ENCODE measurements at places on chromosomes 16 and 17.

- DNase-seq: no peak
These were observed 3.0 kb downstream of the HEATR9 start for GRCh38 chr17:35865412-35866340.

DNA sequence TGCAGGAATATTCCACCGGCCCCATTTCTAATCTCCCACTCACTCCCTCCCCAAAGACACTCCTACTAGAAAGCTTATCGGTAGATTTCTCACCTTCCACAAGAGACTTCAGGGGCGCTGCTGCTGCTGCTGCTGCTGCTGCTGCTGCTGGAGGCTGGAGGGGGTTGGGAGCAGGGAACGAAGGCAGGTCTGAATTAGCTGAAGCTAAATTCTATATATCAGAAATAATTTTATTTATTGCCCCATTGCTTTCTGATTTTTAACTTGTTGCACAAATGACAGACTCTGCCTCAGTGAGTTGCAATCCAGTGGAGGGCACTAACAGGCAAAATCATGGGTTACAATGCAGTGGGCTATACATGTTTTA is 25.8 kb upstream of the HLF start:
- no peak for DNase-seq

- DNase-seq: peak; percentile 57
These were observed 56.0 kb downstream of the TNFRSF13B start for GRCh38 chr17:16915752-16916556.

- no peak for DNase-seq
These were observed 732 bp downstream of the TNRC6A start for GRCh38 chr16:24729951-24730815.
